ENCODE measurements at places on chromosomes 16 and 17.

GRCh38 chr16:49706620-49707355 is 149.1 kb downstream of the ZNF423 start:
- no peak for DNase-seq

DNA sequence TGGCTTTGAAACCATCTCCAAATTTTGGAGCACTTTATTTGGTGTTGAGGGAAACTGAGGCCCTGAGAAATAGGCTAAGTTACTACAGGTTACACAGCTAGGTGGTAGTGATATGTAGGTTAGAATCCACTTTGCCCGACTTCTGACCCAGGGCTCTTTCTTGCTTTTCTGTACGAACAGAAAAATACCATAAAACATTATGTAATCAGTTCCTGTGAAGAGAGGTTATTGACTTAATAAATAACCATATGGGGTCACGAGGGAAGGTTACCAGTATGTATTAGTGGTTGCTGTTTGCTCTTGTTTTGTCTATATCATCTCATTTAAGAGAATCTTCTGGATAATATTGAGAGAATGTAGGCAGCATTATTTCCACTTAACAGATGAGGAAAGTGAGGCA is 172.2 kb upstream of the MAF start:
- no peak for DNase-seq

DNA sequence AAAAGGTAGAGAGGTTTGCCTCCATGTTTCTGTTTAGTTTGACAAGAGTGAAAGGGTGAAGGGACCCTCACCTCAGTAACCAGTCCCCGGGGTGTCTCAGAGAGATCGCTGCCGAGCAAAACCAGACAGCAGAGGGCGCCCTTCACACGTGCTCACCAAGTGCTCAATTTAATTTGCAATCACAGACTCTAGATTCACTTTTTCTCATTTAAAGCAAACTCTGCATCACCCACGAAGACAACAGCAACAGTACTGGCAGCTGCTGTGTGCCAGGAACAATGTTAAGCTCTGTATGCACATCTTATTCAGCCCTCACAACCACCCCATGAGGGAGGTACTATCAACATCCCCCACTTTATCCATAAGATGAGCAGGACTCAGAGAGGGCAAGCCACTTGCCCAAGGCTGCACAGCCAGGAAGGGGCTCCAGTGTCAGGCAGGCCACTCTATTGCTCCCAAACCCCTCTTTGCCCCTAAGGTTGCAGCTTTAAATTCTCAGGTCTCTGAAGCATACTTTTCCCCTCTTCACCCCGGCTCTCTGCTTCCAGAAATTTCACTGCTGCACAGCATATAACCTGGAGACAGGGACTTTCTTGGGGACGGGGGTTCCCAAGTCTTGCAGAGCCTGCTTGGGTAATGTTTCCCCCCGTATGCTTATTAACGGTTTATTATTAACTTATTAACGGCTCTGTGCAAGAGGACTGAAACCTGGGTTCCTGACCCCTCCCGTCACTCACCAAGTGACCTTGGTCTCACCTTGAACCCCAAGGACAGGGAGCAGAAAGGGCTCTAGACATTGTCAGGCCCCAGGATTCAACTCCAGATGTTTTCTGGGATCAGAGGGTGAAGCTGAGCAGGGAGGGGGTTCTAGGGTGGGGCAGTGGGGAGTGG is 70.9 kb downstream of the CNGB1 start:
- peak; percentile 62 for DNase-seq

DNA sequence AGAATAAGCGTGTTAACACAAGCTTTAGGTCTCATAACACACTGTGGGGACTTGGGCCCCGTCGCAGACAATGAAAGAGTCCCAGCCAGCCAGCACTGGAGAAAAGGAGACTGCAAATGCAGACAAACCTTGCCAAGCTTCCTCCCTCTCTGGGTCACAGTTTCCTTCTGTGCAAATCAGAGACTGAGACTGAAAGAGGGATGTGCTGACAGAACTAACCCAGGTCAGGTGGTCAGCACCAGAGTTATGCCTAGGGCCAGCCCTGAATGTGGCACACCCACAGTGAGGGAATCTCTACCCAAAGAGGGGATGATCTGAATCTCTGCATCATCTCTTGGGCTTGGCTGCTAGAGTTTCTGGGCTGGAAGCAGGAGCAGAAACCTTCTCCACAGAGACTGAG is 282.3 kb upstream of the CCL2 start:
- DNase-seq = no peak

GRCh38 chr17:69346766-69347165 is 19.8 kb upstream of the ABCA5 start:
- no peak for DNase-seq

DNA sequence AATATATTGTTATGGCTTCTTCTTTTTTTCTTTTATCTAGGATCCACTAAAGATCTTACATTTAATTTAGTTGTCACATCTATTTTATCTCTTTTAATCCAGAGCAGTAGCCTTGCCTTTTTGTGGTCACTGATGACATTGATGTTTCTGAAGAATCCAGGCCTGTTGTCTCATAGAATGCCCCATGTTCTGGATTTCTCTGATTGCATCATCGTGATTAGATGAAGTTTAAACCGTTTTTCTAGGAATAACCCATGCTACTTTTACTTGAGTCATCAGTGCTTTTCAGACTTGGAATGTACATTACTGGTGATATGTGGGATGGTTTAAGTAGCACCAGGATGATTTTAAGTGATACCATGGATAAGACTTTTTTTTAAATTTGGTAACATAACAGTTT is 106.4 kb upstream of the CES5A start:
- no peak for DNase-seq

DNA sequence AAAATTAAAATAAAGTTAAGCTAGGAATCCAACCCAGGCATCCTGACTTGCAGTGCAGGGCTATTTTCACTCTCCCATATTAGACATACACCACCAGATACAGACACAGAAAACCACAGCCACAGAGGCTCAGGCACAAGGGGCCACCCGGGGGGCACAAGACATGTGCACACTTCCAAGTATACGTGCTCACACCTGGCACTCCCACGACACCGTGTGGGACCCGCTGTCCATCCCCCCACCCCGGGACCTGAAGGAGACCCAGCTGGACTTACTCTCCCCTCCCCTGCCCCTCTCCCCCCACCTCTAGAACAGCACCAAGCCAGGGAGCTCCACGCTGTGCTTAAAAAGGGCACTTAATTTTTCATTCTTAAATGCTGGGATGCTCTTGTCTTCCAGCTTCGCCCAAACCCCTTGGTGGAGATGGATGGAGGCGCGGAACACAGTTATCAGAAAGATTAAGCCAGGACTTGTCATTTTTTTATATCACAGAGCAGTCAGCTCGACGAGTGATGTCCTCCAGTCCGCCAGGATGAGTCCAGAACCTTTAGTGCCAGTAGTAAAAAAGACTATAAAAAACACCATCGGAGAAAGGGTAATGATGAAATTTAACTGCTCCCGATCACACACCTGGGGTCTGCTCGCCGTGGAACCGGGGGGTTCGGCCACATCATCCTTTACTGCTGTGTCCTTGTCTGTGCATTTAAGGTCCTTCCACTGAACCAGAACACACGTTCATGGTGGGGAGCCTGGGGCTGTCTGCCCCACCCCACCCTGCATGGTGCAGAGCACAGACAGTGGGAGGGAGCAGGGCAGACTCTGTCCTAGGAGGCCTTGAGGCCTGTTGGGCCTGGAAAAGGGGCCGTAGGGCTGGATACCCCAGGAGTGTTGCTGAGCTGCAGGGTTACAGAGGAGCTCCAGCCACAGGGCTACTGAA is 73.3 kb upstream of the LHX1 start:
- no peak for DNase-seq

GRCh38 chr17:79046916-79047280 is 22.9 kb downstream of the C1QTNF1 start:
- DNase-seq = no peak

GRCh38 chr17:34358631-34359030 is 2.4 kb downstream of the CCL13 start:
- DNase-seq = no peak

DNA sequence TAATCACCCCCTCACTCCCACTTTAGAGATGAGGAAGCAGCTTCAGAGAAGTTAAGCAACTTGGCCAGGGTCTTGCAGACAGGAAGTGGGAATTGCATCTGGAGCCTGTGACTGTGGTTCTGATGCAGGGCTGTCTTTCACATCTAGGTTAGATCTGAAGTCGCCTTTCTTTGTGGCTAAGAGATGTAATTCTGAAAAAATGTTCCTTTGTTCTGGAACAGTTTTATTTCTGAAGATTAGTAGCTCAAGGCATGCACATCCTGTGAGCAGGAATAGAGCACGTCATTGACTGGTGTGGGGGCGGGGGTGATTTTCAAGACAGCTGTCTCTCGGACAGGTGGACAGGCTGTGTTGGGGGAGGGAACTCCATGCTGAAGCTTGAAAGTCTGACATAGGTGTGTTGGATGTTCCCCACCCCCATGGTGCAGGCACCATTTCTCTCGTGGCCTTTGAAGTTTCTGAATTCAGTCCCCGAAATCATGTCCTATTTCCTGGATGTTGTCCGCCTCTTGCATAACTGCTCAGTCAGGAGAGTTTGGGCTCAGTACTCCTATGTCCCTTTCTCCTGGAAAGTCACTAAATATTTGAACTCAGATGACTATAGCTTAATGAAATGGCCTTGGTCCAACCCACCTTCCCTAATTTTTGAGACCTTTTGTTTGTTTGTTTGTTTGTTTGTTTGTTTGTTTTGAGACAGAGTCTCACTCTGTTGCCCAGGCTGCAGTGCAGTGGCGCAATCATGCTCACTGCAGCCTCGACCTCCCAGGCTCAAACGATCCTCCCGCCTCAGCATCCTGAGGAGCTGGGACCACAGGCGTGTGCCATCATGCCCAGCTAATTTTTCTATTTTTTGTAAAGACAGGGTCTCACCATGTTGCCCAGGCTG is 21.0 kb upstream of the HERPUD1 start:
- no peak for DNase-seq

DNA sequence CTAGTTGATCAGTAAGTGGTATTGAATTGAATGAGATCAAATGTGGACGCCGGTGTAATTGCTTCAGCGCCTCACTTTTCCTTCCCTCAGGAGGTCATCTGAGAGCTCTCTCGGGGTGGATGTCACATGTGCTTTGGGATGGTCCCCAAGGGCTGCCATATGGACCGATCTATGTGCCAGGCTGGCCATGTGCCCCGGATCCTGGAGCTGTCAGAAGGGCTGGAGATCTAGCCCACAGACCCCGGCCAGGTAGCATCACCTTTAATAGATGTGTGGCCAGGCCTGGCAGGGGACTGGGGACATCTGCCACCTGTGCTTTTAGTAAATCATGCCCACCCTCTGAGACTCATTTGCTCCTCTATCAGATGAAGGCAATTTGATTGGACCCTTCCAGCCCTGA is 95.3 kb upstream of the CRHR1 start:
- no peak for DNase-seq

DNA sequence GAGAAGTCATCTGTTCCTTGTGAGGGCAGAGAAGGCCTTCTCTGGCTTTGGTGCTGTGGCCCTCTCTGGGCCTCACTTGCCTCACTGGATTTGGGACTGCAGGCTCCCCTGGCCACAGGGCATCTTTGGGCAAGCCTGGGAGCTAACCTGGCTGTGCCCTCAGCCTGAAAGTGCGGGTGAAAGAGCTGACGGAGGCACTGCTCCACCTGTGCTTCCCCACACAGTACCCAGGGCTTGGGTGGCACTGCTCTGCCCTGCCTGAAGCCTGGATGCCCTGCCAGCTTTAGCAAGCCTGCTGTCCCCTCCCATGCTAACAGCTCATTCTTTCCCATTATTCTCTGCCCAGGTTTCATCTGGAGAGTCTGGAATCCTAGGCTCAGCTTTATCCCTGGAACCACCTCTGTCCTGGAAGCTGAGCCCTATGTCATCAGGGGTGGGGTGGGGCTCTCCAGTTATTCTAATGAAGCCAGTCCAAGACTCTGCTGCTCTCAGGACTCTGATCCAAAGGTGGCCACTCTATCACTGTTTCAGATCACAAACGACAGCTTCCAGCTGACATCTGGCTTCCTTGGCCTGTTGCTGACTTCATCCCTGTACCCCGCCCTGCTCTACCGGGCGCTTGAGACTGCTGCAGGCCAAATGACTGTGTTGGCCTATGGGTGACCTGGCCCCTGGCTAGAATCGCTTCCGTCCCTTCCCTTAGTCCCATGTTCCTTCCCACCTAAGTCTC is 29.3 kb downstream of the HIC1 start:
- no peak for DNase-seq

DNA sequence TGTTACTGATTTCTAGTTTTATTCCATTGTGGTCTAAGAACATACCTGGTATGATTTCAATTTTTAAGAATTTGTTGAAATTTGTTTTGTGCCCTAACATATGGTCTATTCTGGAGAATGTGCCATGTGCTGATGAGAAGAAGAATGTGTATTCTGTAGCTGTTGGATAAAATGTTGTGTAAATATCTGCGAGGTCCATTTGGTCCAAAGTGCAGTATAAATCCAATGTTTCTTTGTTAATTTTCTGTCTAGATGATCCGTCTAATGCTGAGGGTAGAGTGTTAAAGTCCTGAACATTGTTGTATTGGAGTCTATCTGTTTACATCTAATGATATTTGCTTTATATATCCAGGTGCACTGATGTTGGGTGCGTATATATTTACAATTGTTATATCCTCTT is 9.9 kb downstream of the ACSM3 start:
- DNase-seq = no peak

DNA sequence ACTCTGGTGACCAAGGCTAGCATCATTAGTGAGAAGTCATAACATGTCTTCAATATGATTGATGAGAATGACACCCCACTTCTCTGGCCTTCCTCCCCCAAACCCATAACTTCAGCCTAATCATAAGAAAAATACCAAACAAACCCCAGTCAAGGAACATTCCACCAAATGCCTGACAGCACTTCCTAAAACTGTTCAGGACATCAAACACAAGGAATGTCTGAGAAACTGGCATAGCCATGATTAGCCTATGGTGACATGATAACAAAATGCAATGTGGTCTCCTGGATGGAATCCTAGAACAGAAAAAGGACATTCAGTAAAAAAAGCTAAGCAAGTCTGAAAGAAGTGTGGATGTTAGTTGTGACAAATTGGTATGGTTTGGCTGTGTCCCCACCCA is 24.7 kb upstream of the TBX4 start:
- no peak for DNase-seq

DNA sequence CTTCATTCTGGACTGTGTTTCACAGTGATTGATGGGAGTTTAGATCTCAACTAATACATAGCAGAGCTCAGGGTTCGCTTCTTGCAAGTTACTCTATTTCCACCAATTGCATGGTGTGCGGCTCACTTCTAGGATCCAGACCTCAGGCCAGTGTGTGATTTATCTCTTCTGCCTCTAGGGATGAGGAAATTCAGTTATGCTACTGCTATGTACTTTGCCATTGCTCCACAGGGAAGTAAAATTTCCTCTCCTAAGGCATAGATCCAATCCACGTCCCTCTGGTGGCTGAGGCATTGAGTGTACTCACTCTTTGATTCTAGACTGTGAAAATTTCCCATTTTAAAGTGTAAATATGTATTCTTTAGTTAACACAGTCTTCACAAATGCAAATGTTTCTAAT is 214.1 kb downstream of the HS3ST3B1 start:
- no peak for DNase-seq

DNA sequence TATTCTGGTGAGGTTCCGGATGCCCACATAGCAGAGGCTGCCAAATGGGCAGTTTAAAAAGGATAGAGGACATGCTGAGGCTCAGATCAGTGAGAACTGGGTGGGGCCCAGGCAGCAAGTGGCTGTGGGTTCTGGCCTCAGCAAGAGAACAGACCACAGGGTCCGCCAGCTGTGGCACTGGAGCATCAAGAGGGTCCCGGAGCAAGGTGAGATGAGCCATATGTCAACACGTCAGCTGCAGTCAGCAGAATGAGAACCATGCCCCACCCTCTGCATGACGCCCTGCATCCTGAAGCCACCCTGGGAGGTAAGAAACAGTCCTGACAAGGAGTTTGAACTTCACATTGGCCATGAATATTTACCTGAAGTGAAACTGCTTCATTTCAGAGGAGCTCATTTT is 20.1 kb upstream of the CCL5 start:
- DNase-seq = no peak
